ENCODE measurements at places on chromosomes 7 and 10.

DNA sequence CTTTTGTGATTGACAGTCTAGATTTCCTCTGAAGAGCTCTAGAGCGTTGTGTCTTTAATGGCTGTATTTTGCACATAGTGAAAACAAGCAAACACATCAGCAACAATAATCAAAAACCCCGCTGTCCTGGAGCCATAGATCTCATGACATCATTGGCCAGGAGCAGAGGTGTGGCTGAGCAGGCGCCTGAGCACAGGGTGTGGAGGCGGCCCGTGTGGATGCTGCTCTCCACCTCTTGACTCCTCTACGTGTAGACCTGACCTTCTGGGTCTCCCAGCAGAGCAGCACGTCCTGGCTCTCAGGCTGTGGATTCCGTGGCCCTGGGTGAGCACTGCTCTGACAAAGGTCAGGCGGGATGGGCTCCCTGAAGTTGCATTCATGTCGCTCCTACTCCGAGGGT is 63.0 kb upstream of the INSYN2A start:
- no peak for DNase-seq

DNA sequence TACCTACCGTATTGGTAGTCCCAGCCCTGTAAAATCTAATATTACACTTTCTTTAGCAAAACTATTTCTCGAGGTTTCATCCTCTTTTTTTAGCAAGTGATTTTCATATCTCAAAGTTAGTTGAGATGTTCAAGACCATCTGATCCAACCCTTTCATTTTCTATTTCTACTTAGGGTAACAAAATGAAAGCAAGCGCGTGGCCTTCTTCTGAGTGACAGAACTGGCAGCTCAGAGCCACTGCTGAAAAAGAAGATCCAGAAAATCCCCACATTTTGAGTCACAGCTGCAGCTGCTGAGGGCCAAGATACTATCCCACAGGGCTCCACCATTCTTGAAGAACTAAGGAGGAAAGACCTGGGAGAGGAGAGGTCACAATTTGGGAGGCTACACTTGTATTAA is 24.8 kb upstream of the ZNF800 start:
- DNase-seq: no peak

- peak; percentile 55 for DNase-seq
Observed at GRCh38 chr10:5666008-5666840, at the start of gene ASB13. Gene ASB13 (minus strand): TSS chr10:5666595. CDS start chr10:5666551, 44 bp downstream.

GRCh38 chr10:110747609-110748464 is 103.7 kb downstream of the RBM20 start:
- no peak for DNase-seq

DNA sequence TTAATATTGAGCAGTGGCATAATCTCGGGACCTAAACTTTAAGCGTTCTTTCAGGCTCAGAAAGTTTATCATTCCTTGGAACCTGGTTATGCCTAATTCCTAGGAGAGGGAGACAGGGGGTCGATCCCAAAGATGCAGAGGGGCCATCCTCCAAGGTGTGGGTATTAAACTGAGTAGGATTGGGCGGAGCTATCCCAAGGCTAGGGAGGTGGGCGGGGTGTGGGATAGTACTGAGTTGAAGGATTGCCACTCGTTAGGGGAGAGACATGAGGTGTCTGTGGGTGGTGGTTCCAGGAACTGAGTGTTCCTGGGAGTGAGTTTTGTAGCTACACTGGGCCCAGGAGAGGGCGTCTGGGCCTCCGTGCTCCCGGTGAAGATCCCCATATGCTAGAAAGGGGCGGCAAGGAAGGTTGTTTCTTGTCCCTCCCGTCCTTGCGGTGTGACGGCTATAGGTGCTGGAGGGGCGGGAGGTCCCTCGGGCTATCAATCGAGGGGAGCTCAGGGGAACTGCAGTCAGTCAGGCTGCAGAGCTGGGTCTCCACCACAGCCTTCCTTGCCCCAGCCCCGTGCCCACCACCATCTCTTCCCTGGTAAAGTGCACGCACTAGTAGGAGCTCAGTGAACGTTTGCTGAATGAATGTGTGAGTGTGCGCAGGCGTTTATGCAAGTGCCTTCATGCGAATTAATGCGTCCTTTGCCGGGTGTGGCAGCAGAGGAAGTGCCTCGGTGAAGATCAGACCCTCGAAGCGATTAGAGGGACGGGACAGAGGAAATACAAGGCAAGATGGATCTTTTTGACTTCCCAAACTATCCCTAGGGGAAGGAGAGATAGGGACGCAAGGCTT is 3.0 kb upstream of the HMX2 start:
- peak; percentile 30 for DNase-seq

GRCh38 chr10:132670546-132671227 is 115.3 kb downstream of the NKX6-2 start:
- DNase-seq: no peak

DNA sequence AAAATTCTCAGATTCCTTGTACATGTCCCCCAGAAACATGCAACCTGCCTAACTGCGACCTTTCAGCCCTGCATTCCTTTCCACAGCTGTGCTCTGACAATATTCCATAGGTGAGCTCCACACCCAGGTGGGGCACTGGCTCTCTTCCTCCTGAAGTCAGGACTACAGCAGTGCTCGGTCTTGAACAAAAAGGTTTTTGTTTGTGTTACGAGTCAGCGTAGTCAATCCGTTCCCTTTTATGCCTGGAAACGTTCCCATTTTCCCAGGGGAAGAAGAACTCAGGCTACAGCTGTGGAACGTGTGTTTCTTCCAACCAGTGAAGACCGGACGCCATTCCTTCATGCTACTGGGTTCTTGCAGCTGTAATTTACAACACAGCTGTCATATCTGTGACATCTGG is 52.4 kb upstream of the PFKP start:
- DNase-seq: no peak

DNA sequence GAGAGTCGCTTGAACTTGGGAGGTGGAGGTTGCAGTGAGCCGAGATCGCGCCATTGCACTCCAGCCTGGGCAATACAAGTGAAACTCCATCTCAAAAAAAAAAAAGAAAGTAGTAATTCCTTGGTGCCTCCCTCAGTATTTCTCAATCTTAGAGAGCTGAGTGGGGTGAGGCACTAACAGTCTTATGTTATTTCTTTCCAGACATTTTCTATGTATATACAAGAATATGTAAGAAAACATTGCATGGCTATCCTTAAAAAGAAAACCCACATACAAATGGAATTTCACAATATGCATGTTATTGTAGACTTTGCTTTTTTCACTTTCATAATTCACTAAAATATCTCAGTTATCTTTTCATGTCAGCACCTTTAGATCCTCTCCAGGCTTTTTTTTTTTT is 13.6 kb upstream of the SLF2 start:
- no peak for DNase-seq

GRCh38 chr7:44858161-44858560 is 10.3 kb upstream of the H2AZ2 start:
- DNase-seq: no peak

DNA sequence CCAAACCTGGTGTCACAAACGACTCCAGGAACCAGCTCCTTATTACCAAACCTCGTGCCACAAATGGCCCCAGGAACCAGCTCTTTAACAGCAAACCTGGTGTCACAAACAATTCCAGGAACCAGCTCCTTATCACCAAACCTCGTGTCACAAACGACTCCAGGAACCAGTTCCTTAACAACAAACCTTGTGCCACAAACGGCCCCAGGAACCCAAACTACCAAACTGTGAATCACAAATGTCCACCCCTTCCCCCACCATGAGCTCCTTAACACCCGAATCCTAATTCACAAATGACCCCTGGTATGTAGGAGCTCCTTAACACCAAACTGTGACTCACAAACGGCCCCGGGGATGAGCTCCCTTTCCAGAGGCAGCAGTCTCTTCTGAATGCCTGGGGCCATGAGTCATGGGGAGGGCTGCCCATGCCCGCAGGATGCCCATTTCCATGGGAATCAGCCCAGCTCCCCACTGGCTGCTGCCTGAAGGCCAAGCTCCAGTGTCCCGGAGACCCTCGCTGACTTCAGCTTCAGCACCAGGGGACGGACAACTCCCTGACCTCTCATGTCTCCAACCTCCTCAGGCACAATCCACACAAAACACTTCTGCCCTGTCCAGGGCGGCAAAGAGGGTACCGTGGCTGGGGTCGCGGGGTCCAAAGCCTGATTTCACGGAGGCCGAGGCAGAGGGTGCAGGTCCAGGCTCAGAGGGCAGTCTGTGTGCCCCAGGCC is 213.1 kb downstream of the ELFN1 start:
- DNase-seq: no peak

DNA sequence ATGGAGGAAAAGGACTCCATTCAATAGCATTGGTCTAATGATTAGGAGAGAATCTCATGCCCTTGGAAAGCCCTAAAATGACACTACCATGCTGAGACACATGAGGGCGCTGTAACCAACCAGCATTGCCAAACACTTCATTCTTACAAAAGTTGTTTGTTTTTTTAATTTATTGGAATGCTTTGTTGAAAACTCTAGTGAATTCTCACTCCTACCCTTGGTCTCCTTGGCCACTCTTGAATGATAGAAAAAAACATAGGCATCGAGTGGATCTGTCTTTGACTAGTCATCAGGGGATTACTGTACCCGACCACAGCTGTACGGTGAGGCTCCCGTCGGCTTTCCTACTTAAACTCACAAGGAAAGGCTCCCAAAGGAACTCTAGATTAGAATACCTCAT is 29.3 kb upstream of the ADD3 start:
- peak; percentile 79 for DNase-seq

- no peak for DNase-seq
Observed at GRCh38 chr10:14736600-14737081, 38.1 kb downstream of the FAM107B start.

DNA sequence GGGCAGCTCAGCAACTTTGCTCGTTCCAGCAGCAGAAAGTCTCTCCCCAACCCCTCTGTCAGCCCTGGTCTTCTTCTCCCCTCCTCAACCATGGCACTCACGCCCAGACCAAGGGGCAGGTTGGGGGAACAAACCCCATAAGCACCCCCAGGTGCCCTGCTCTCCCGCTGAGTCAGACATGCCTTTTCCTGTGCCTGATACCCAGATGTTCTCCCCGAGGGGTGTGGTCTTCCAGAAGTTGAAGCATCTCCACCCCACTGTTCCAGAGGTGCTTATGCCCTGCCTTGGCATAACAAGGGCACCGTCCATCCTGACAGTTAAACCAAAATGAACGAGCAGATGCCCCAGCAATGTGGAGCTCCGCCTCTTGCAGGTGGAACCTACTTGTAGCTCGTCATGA is 67.1 kb downstream of the C10orf143 start:
- no peak for DNase-seq

DNA sequence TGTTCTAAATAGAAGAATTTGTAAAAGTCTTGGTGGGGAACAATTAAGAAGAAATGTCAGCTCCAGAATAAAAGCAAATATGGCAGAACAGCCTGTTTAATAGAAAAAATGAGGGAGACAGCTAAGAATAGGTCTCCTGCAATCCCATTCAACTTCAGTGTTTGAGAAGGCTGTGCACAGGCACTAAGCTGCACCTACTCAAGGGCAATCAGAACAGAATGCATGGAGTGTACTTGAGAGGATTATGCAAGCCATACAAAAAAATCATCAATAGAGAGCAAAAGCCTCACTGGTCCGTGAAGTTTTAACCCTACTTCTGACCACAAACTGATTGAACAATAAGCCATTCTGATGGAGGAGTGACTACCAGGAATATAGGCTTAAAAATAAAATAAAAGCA is 690.7 kb upstream of the PCDH15 start:
- no peak for DNase-seq

DNA sequence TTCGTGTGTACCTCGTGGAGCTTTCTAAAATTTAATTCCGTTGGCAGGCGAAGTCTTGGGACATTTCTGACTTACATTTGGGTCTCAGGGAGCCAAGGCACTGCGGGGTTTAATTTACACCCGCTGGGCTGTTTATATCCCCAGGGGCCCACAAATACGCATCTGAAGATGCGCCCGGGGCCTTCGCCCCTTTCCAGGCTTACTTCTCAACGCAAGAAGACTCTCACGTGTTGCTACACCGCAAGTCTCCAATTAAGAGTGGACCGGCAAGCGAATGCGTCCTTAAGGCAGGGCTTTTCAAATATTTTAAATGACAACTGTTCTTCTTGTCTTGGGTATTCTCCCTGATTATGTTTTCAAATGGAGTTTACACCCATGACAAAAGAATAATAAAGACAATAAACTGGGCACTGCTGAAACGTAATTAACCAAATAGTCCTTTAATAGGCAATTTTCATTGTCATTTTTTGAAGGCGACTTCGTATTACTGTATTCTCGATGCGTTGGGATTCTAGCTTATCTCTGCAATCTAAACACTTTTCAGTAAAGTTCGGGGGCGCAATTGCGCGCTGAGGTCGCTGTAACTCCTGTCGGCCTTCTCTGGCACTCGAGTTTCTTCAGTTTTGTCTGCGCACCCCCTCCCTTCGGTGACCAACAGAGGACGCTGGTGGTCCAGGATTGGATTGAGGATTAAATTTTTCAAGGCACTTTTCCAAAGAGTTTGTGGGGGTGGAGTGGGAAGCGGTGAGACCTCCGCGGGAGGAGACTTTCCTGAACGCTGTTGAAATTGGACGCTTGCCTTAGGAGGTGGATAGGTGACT is 837 bp upstream of the IGFBP3 start:
- DNase-seq: no peak

DNA sequence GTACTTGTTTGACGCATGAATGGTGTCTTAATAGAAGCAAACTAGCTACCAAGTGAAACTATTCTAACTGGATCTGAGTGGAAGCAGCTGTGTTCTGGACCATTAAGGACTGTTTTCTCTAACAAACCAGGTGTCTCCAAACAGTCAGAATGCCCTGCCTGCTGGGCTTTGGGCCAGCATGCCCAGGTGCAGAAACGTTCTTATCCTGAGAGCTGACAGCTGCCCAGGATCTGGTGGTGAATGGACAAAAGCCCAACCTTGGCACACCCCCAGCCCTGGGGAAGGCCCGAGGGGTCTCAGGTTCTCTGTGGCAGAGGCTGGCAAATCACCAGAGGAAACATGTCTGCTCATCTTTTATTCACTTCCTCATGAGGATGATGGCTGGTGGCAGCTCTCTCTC is 48.2 kb upstream of the LAMB4 start:
- DNase-seq: no peak

DNA sequence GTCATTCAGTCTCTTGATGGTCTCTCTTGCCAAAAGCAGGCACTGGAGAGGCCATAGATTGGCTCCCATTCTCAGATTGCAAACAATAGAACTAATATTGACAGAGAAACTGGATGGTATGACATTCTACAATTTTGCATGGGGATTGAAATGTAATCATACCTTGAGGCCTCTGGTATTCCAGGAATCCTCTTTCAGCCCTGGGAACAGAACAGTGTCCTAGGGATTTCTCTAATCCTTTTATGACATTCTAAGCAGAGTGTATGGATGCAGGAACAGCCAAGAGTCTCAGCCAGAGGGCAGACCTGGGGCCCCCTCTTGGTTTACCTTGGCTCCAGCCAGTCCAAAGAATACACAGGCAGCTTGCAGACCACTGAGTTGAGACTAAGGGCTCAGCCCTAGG is 206.4 kb downstream of the KCNMA1 start:
- DNase-seq: no peak

Measured in activated CD4-positive, alpha-beta T cell treated with anti-CD3 and anti-CD28 coated beads, Interleukin-2, amount 50 U/mL, for 48 hours (primary cell).